ENCODE measurements at places on chromosomes 3 and 15.
A peak's percentile ranks its signal among the peaks of the same experiment; 100 is the strongest.

- no peak for DNase-seq
Measured at GRCh38 chr3:142159083-142159740, 9.9 kb upstream of the TFDP2 start.

DNA sequence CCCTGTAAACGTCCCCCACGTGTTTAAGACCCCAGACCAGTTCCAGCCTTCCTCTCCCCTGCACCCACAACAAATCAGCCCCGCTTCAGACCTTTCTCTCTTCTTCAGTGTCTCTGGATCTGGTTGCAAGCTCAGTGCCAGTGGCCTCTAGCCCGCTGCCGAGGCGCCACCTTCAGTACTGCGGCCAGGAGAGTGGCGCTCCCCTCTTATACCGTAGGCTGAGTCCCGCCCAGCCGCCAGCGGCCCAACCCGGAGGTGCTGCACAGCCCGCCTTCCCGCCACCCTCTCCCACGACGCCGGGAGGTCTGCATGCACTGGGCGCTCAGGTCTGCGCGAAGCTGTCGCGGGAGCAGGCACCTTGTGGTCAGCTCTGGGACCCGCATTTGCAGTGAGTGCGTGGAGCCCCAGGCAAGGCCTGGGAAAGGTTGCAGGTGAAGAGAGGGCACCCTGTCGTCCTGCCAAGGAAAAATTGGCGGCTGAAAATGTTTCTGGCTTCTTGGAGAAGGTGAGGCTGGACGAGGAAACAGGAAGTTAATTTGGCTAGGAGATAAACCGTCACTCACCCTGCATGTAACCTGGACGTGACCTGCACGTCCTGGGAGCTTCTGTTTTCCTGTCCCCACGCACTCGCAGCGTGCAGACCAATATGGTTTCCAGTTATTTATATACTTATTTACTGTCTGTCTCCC is at the start of gene C2CD4B:
TSS of gene C2CD4B (minus strand) at position 182 of the 689 bp plus-strand sequence. CDS start 301 bp downstream, outside the sequence.
- peak; percentile 41 for DNase-seq

DNA sequence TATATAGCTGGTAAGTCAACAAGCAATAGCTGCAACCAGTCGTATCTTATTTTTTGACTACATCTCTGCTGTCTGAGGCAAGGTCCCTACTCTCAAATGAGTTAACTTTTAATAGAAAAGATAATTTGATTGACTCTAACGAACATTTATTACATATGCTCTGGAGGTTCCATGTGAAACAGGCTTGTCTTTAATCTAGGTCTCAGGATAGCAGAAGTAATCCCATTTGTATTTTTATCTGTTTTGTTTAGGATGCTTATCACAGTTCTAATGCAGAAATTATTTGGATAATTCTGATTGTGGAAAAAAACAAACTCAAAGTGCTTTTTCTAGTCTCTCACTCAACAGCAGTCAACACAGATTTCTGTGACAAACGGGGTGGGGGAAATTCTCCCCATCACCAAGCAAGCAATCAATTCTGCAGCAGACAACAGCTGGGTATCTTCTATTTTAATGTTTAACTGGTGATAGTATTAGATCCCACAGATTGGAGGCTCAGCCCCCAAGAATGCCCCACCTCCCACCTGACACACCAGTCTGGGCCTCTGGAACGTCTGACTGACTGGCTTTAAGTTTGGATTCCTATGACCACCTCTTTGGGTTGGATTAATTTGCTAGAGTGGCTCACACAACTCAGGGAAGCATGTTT is 58.8 kb downstream of the ITPR1 start:
- no peak for DNase-seq

DNA sequence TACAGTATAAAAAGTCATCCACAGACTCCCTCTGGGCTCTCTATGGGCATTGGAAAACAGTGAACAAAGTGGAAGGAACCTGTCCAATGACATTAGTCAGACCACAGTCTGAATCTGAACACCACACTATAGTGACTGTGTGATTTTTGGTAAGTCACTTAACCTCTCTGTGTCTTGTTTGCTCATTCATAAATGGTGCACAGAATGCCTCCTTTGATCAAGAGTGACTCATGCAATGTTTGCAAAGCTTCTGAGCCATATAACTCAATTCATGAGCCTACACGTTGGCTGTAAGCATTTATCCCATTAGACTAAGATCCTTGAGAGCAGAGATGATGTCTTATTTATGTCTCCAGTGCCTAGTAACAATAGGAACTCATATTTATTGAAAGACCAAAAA is 46.7 kb downstream of the SV2B start:
- no peak for DNase-seq

- no peak for DNase-seq
Measured at GRCh38 chr3:66991459-66991858, 6.6 kb upstream of the KBTBD8 start.

DNA sequence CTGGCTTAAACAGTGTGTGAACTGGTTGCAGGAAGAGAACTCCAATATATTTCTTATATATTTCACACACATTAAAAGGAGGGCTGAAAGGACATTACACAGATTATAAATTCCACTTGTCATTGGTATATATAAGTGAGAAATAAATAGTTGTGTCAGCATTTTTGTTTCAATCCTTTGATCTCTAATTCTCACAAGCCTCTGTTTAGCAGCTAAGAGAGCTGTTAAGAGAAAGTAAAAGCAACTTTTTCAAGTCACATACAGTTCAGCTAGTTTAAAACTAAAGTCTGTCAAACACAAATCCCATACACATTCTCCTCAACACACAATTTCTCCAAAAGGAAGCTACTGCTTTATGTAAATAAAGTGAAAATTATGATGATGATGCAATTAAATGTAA is 70.5 kb upstream of the CCDC39 start:
- no peak for DNase-seq

GRCh38 chr3:80734483-80734882 is 966.7 kb upstream of the ROBO1 start:
- DNase-seq, result no peak

DNA sequence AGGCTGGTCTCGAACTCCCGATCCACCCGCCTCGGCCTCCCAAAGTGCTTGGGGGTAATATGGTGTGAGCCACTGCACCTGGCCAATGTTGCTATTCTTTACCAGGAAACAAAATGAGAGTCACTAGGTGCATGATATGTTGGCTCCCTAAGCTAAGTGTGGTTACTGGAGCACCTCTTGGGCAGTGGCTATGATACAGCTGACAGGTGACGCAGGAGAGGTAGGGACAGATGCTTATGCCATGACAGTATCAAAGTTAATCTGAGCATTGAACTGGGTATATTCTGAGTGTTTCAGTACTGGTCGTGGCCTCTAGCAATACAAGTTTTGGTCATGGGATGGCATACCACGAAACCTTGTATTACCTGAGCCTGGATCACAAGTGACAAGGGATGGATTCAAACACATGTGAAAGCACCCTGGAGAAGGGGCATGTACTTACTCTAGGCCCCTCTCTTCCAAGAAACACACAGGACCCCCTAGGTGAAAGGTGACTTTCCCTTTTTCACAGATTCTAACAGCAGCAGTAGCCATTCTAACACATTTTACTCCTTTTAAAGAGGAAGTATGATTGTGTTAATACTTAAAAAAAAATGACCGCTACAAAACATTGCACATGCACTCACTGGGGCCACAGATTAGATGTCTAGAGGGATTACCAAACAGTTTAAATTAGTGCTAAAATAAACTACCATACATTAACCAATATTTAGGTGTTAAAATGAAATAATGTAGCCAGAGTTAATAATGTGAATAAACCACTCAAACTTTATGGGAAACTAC is 467.3 kb downstream of the SHQ1 start:
- DNase-seq, result peak; percentile 39

GRCh38 chr3:128050597-128050996 is 1.6 kb upstream of the SEC61A1 start:
- no peak for DNase-seq

DNA sequence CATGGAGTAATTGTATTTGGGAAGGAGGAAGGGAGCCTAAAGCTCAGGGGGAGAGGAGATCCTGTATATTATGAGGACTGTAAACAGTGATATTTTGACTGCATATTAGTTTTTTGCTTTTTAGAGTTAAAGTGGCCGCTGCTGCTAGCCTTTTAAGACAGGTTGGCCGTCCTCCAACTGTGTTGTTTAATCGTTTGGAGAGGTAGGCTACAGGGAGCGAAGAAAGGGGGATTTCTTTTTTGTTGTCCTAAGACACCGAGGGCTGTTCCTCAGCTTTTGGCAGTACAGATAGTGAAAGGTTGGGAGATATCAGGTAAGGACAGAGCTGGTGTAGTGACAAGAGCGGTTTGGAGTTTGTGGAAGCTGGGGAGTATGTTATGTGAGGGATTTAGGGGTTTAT is 38.2 kb upstream of the RNF7 start:
- DNase-seq, result no peak

DNA sequence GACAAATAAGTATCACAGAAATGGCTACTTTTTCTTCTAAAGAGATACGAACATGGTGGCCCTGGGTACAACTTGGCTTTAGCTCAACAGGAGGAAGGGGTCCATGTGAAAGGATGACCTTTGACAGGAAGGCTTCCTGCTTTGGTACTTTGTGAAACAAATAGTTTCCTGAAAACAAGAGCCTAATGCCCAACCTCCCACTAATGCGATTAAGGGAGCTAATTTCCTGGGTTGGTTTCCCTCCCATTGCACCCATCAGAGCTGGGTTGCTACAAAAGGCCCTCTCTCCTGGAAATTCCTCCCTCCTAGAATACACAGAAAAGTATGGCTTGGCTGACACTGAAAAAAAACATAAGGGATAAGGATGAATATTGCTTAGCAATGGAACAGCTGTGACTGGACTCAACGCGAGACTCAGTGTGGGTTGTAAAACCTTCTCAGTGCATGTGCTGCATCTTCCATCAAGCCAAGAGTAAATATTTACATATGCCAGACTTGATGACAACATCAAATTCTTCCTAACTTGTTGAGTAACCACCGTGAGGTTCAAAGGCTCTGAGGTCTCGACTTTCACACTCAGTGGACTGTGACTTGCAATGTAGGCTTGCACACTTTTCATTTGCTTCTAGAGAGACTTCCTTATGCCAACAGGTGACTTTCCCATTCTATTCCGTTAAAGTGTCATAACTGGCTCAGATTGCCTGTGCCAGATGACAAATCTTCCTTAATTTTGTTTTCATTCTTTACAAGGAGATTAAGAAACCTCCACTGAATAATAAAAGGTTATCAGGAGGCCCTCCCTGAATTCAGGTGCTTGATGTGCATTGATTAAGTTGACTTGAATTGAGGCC is 60.1 kb downstream of the ADAMTS9 start:
- DNase-seq, result no peak

GRCh38 chr3:188583341-188584161 is 429.6 kb downstream of the LPP start:
- DNase-seq, result no peak

GRCh38 chr3:126436826-126437717 is 38.6 kb downstream of the ZXDC start:
- DNase-seq, result no peak

DNA sequence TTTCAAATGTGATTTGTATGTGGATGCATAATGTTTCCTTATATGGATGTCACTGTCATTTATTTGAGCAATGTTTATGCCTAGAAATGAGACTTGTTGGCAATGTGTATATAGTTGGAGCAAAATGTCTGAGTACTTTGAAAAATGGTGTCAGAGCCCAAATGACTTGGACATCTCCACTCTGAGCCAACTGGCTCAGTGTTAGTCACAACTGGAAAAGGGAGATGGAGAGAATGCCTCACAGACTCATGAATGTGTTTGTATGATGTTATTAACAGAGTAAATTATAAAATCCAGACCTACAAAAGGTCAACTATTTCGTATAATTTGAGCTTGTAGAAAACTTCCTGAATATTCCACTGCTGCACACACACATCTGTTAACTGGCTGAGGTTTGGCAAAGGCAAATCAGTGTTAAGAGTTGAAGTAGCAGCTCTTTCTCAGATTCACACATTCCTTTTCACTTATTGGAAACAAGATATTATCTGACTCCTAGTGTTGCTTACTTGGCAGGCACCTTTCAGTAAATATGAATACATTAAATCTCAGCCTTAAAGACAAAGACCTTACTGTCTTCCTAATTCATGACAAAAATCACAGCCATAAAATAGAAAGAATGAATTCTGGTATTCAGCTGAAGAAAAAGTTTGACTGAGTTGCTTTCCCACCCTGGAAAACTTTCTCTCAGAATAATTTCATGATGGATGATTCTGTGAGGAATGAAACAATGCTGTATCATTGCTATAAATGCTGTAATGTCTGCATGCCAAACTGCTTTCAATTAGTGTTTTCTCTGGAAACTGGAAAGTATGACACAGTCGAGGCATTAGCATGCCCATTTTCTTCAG is 27.0 kb downstream of the ADIPOQ start:
- DNase-seq, result no peak

DNA sequence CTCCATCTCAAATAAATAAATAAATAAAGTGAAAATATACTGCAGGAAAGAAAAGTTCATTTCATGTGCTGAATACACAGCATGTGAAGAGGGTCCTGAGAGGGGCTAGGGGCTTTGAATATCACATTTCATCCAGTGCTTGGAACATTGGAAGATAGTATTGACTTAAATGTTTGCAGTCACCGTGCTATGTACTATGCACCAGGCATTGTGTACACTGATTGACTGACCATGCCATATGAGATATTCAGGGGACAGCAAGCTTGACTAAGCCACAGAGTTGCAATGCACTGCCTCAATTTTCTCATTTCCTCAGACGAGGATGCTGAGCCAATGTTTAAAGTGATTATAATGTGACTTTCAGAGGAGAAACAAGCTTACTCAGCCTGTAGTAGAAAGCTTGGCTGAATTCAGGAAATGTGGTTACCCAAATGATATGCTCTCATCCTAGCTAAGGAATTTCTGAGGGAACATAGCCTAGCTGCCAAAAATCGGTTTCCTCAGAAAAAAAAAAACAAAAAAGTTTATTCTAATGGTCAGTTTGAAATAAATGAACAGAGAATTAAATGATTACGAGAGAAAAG is 557.9 kb downstream of the FGF12 start:
- no peak for DNase-seq

GRCh38 chr3:33096093-33096868 is 665 bp downstream of the GLB1 start:
- DNase-seq, result no peak

GRCh38 chr3:131401978-131402377 is 20.4 kb downstream of the NUDT16 start:
- DNase-seq, result no peak

- DNase-seq, result no peak
Measured at GRCh38 chr3:186427627-186428281, 65.7 kb upstream of the DGKG start.

GRCh38 chr3:42102571-42102970 is 11.4 kb downstream of the TRAK1 start:
- DNase-seq, result no peak

DNA sequence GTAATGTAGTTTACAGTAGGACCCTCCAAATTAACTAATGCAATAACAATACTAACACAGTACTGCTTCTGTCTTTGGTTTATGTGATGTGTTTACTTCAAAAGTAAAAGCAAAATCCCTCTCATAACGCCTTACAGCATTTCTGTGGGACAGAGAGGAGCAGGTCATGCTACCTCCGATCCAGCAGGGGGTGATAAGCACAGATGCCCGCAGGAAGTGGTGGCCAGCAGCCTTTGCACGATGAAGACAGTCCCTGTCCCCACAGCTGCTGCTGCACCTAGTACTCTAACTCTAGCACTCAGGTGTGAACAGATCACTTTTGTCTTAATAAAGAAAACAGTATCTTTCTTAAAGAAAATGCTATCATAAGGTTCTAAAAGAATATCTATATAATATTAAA is 38.3 kb downstream of the ANO10 start:
- DNase-seq, result no peak
